ENCODE measurements at places on chromosomes 3 and 15.

DNA sequence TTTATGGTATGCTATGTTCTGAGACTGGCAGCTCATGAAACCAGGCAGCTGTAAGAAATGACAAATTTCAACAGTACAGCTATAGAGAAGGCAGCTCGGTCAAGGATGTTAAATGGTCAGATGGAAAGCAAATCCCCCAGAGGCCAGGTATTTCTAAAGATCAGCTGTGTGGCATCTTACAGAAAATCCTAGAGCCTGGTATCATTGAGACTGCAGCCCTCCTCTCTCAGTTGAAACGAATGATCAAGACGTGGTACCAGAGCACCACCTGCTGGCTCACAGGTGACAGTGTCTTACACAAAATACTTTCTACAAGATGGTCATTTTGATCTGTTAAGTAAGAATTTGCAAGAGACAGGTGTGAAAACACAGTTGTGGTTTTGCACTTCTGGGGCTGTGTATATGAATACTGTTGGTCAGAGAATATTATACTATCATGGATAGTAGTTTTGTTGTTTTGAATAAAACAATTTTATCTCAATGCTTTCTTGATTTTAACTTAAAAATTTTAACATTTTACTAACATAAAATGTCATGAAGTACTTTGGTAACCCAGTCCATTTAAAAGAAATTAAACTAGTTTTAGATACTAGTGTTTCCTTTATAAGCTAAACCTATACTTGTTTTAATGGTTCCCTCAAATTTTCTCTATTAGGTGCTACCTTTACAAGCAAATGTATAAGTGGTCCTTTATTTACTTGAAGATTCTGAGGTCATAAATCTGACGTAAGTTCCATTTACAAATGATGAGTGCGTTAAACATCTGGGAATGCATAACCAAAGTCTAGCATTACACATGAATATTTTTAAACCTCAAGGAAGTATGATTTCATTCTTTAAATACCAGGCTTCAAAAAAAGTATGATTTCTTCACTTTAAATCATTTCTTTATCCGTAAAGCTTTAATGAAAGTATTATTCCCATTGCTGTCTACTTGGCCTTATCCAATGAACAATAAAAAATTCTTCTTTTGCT lies 121.8 kb downstream of the PDZRN3 start:
- DNase-seq = peak; percentile 88

DNA sequence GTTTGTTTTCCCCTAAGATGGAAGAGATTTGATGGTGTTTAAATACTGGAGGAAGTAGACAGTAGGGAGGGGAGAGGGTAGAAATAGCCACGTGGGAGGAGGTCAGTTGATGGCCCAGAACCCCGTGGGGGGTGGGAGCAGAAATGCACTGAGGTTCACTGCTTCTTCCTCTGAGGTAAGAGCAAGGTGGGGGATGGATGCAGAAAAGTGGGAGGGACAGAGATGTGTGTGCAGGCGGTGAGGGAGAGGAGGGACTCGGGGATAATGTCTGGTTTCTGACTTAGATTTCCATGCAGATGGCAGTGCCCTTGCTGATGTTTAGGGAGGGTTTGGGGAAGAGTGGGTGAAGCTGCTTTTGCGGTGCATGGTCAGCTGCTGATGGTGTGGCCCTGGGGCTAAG lies 102.9 kb downstream of the ARNT2 start:
- no peak for DNase-seq

DNA sequence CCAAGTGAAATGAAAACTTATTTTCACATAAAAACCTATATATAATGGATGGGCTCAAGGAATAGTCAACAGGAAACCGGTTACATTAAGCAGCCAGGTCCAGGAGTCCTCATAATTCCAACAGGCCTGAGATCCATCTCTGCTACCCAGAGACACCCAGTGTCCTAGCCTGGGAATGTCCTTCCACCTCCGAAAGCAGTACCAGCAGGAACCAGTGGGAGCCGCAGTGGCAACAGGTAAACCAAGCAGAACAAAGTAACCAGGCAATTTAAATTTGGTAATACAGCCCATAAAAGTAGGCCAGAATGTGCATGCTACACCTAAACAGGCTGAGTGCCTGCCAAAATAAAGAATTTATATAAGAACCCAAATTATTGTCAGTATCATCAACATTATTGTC lies 195.6 kb downstream of the ZBBX start:
- peak; percentile 5 for DNase-seq

GRCh38 chr3:152270937-152271336 lies 2.2 kb downstream of the MBNL1 start:
- DNase-seq = peak; percentile 26

- peak; percentile 53 for DNase-seq
Observed at GRCh38 chr3:194537732-194538247, 51.0 kb upstream of the ATP13A3 start.

- DNase-seq = peak; percentile 49
Observed at GRCh38 chr15:25691544-25692430, 171.3 kb downstream of the ATP10A start.

DNA sequence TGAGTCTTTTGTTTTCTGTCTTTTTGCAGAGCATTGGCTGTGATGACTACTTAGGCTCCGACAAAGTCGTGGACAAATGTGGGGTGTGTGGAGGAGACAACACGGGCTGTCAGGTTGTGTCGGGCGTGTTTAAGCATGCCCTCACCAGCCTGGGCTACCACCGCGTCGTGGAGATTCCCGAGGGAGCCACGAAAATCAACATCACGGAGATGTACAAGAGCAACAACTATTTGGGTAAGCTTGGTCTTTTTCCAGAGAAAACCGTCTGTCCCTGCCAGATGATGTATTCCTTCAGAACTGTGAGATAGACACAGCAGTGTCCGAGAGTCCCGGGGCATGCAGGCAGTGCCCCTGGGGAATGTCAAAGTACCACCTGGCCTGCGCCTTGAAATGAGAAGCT lies 149.9 kb upstream of the NR2E3 start:
- no peak for DNase-seq

DNA sequence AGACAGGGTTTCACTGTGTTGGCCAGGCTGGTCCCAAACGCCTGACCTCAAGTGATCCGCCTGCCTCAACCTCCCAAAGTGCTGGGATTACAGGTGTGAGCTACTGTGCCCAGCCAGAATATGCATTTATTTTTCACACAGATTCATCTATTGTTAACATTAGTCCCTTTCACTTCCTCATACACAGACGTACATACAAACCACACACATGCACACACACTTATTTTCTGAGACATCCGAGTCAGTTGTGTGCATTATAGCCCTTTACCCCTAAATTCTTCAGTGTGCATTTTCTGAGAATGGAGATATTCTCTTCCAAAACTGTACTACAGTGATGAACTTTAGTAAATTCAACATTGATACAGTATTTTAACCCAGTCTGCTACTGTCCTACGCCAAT lies 15.0 kb upstream of the MEX3B start:
- DNase-seq = no peak

DNA sequence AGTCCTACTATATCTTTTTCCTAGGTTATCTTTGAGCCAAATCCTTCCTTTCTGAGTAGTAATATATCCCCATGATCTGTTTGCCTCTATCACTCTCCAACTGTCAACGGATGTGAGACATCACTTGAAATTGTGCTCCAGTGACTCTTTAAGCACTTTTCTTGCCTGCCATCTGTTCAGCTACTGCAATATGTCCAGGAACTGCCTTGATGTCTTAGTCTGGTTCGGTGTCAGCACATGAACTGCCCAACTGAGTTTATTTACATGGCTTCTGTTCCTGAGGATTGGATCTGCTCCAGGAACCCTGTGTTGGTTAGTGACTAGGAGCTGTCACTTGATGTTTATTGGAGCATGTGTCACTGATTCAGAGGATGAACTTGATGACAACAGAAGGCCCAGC lies 116.5 kb downstream of the SLC9A9 start:
- no peak for DNase-seq

DNA sequence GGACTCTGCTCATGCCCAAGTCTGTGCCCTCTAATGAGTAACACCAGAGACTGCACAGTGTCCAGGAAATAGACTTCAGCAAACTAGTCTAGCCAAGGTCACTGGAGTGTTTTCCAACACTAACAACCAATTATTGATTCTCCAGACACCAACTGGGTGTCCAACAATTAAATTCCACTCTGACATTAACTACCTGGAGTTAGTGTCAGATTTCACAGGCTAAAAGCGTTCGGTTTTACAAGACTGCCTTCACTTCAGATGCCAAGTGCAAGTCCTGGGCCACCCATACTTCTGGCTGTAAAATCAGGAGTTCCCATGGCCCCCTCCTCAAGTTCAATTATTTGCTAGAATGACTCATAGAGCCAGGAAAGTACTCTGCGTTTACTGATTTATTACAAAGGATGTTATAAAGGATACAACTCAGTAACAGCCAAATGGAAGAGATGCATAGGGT lies 20.8 kb upstream of the CFAP161 start:
- no peak for DNase-seq

DNA sequence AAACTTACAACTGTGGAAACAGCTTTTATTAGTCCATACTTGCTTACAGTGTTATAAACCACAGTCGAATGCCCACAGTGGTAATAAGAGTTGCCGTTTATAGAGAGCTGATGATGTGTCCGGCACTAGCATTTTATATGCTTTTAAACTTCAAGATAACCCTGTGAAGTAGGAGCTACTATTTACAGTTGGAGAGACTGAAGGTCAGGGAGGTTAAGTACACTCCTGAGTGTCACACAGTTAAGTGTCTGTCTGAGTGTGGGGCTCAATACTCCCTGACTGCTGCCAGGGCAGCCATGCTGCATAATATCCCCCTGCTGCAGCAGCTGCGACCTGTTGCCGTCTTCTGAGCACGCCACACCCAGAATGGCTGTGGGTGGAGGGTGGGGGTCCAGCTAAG lies 89.9 kb upstream of the TNFAIP8L3 start:
- no peak for DNase-seq

DNA sequence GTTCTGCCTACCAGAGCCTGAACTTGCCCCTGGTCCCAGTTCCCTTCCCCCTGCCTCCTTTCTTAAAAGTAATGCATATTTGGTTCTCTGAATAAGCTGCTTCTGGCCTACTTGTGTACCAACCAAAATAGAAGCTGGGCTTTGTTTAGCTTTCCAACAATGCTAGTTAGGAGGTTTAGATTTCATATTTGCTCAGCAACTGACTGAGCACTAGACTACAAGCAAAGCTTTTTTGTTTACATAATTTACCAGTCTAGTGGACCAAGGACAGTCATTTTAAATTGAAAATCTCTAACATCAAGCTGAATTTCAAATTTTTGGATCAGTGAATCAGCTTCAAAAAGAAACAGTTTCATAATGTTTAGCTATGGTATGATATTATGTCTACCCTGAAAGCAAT lies 331.2 kb downstream of the ULK4 start:
- no peak for DNase-seq

GRCh38 chr15:77209221-77209620 lies 138.3 kb upstream of the TSPAN3 start:
- no peak for DNase-seq

- peak; percentile 54 for DNase-seq
Observed at GRCh38 chr3:108489776-108490175, 20.6 kb downstream of the MYH15 start.
